ENCODE measurements at places on chromosomes 11 and 22.

DNA sequence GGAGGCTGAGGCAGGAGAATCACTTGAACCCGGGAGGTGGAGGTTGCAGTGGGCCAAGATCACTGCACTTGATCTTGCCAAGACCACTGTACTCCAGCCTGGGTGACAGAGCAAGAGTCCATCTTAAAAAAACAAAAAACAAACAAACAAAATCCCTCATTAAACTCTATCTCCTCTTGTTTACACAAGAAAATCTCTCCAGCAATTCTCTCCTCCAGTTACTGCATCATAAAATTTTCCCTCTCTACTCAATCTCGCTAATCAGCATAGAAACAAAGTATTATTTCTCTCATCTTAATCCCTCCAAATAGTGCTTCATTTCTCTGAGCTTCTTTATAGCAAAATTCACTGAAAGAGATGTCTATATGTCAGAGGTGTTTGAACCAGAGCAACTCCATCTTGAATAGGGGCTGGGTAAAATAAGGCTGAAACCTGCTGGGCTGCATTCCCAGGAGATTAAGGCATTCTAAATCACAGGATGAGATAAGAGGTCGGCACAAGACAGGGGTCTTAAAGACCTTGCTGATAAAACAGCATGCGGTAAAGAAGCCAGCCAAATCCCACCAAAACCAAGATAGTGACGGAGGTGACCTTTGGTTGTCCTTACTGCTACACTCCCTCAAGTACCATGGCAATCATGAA is 19.8 kb downstream of the MTMR2 start:
- no peak for ATAC-seq

GRCh38 chr11:33536178-33536577 is 164.4 kb downstream of the C11orf91 start:
- no peak for ATAC-seq

GRCh38 chr11:72238040-72238450 is 5.9 kb downstream of the PHOX2A start:
- ATAC-seq = peak; percentile 53

- ATAC-seq = no peak
Observed at GRCh38 chr11:56716379-56716854, 17.5 kb downstream of the OR9G1 start.

- no peak for ATAC-seq
Observed at GRCh38 chr11:128901653-128902514, 10.7 kb downstream of the KCNJ5 start.

- no peak for ATAC-seq
Observed at GRCh38 chr11:85945788-85946187, 90.6 kb downstream of the CCDC83 start.

DNA sequence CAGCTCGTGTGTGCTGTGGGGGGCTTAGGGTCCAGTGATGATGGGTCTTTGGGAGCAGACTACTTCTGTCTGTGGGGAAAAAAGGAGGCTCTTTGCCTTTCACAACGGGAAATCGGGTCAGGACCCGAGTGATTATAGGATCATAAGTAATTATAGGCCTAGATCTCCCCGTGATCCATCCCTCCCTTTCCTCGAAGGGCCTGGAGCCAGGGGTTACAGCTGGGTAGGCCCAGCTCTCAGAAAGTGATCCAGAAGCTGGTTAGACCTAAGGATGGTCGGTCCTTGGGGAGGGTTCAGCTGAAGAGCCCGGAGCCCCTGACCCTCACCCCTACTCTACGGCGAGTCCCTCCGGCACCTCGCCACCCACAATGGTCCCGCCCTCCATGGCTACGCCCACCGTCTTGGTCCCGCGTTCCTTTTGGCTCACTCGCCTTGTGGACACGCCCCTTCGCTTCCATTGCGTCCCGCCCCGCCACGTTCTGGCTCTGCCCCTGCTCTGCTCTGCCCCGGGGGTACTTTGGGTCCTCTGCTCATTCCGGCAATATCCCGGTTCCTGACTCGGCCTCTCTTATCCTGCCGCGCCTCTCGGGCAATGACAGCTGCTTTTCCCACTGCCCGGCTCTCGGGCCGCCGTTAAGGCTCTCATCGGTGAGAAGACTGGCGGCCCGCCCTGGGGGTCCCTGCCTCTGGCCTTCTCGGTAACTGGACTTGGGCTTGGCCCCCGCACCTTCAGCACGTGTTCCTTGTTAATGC is 5.0 kb downstream of the IGSF22 start:
- ATAC-seq = peak; percentile 94

DNA sequence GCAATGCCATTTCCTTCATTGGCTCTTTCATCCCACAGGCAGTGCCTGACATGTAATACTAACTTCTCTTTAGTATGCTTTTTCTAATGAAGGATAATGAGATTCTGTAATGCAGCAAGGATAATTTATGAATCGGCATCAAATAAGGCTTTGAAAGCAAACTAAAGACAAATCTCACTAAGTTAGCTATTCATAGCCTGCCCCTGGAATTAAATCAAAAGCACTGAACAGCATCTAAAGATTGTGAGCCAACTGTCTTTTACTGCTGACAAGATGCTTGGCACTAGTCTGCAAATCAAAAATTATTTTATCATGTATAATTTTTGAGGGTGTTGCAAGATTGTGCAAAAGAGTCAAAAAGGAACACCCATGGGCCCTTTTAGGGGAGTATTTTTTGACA is 265.0 kb downstream of the CASP12 start:
- ATAC-seq = no peak

DNA sequence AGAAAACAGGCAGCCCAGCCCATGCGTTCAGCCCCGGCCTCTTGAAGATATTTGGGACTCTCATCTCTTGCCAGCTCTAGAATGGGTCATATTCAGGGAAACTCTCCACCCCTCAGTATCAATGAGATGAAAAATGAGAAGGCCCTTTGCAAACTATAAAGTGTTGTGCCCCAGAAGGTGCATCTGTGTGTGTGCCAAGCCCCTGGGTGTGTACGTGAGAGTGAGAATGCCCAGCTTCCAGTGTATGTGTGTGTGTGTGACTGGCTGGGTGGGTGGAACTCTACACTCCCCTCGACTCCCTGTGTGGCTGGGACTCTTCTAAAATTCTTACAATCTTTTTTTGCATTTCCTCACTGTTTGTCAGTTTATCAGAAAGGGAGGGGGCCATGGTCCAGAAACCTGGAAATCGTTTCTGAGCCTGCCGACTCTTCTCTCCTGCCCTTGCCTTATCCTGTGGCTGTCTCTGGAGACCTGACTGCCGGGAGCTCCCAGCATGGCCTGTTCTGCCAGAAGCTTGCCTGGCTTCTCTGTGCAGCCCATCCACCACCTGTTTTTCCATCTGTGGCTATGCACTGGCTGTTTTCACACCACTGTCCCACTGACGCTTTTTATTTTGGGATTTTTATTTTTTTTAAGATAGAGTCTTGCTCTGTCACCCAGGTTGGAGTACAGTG is 1.2 kb downstream of the P2RY6 start:
- no peak for ATAC-seq

DNA sequence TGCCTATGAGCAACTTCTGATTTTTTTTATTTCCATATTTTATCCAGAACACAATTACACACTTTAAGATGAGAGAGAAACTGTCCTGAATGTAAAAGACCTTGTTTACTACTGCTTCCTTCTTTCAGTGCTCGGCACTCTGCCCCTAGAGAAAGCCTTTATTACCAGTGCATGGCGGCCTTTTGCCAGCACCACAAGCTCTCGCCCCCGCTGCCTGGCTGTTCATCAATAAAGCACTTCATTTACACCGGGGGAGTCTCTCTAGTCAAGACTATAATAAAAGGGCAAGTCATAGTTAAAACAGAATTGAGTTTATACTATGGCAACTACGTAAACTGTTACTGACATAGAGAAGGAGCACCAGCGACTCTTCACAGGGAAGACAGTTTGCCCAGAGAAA is 259.5 kb downstream of the CADM1 start:
- ATAC-seq = no peak

DNA sequence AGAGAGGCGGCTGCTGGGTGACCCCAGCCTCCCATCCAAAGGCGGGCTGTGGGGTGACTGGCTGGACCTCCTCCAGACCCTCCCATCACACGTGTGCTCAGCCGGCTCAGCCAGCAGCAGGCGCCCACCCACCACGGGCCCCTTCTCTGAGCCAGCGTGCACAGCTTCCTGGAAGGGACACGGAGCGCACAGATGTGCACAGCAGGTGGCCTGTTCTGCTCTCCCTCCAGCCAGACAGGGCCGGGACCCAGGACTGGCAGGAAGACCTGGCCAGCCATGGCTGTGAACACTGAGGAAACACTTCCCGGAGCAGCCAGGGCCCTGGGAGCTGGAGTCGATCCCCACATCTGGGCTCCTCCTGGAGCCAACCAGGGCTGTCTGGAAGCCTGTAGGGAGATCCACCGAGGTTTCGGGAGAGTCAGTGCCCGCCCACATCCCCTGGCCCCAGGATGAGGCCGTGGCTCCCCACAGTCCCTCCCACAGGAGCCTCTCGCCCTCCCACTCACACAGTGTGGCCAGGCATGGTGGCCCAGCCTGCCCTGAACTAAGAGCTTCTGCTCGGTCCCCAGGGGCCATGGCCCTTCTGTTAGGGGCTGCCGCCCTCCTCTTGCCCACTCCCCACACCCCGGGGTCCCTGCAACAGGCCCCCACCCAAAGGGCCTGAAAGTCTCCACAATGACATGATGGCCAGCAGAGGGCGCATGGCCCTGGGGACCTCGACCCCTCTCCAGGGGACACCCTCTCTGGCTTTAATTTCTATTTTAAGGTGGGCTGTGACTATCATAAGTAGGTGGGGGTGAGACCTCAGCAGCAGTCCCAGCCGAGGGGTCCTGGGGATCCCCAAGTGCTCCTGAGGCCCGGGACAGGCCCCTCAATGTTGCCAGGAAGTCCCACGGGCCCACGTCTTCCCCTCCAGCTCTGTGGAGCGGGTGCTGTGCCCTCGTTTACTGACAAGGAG is 90.6 kb upstream of the FGF3 start:
- ATAC-seq = peak; percentile 37

Measured in SK-N-SH treated with all-trans-retinoic acid at 6 μM for 48 hours (cell line).